Activated CD8-positive, alpha-beta T cell treated with anti-CD3 and anti-CD28 coated beads for 36 hours (primary cell): ENCODE measurements at places on chromosomes 1 and 21.

GRCh38 chr1:74195339-74195738 is 2.6 kb downstream of the LRRIQ3 start:
- DNase-seq = no peak

DNA sequence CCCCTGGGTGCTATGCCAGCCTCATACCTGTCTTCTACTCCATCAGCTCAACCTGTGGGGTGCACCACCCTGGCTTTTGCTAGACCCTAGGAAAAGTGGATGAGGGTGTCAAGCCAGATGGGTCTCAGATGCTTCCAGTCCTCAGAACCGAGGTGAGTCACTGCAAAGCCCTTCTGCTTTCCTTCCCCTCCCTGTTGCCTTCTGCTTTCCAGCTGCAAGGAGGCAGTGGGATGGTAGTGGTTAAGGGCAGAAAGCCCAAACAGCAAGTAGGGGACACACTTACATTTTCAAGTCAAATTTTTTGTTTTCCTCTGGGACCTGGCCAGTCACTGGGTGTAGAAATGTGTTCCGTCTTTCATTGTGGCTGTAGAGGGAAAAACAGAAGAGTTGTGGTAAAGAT is 60.7 kb upstream of the GOLT1A start:
- DNase-seq = no peak

GRCh38 chr1:21620496-21620895 is 48.7 kb downstream of the RAP1GAP start:
- DNase-seq = no peak

GRCh38 chr1:1210726-1211540 is 3.0 kb downstream of the TNFRSF4 start:
- DNase-seq = no peak

GRCh38 chr1:21909787-21910503 is 27.2 kb downstream of the HSPG2 start:
- DNase-seq = peak; percentile 94

GRCh38 chr1:31122741-31123140 is 57.2 kb upstream of the PUM1 start:
- no peak for DNase-seq

- no peak for DNase-seq
These were observed 157.9 kb upstream of the RAB4A start for GRCh38 chr1:229112832-229113548.

DNA sequence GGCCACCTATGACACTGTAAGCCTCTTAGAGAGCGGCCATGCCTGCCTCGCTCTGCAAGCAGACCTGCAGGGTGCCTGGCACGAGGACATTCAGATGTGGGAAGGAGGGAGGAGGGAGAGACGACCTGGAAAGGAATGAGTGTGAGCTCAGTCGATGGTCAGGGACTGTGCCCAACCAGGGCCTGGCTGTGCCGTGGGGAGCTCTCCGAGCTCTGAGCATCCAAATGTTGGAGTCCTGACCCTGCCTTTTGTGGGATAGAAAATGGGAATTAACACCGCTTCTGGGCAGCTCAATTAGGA is 7.3 kb downstream of the CSTB start:
- DNase-seq = no peak

DNA sequence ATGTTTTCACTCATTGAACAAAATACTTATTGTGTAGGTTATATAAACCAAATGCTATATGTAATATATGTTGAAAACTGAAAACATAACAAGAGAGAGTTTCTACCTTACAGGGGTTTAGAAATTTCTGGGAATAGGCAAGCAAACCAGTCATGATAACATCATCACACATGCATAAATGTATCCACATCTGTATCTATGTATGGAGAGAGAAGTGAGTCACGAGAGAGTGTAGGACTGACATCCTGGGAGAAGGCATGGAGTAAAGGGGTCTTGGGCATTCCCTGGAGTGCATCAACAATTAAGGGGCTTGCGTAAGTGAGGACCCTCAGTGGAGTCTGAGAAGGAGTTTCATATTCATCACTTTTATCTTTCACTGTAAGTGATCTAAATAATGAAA is 65.5 kb downstream of the PCNX2 start:
- no peak for DNase-seq

DNA sequence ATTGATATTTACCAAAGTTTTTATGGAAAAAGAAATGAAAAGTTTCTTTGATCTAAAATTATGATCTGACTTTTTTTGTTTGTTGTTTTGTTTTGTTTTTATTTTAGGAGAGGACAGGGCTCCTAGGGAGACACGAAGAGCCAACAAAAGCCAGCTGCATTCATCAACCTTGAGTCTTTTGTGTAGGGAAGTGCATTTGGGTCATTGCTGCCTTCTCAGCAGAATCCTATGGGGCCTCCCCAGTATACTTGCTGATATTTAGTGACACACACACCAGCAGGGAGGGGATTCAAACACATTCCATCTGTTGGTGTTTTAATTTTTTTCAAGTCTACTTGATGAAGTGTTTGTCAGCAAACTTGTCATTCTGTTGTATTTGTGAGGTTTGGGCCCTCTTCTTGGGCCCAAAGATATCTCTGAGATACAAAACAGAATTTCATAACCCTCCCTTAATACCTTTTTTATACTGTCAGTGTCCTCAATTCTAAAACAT is 203.5 kb downstream of the NTNG1 start:
- DNase-seq = no peak

DNA sequence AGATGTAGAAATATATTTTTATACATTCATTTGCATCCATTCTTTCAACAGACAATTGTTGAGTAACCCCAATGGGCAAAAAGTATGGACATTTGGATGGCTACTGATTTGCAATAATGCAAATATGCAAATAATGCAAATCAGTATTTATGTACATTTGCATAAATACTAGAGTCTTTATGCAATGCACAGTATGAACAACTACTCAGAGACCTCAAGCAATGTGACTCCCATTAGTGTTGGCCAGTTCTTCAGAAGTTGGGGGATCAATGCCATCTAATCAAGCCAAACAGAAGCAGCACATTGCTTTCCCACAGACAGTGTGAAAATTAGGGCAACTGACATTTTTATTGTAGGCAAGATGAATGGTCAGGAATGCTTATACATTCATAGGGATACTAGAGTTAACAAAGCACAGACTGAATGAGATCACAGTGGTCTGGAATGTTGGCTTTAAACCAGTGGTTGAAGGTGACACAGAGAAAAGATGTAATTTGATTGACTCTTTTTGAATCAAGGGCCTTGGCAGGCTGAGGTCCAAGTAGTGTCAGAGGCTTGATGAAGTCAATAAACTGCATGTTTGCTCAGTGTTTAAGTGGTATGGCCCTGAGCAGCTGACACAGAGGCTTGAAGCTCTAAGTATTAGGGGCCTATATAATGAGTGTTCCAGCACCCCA is 256.6 kb downstream of the CTH start:
- no peak for DNase-seq

DNA sequence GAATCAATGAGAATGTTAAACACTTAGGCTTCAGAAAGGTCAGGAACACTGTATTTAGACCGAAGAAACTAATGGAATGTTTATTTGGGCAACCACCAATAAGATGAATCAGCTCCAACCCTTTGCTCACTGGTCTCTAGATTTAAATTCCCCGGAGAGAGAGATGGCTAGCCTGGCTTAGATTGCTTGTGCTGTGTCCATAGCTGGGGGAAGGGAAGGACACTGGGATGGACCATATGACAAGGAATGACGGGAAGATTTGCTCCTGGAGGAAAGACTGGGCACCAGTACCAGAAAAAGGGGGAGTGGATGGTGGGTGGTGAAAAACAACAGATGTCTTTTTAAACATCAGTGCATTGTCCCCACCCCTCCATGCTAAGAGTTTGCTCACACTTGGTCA is 426.6 kb downstream of the DUSP10 start:
- no peak for DNase-seq

GRCh38 chr1:115976062-115976920 is at the start of gene SLC22A15:
Gene SLC22A15 (plus strand): TSS chr1:115976513. CDS start chr1:115976628, 115 bp downstream.
- DNase-seq = peak; percentile 60

DNA sequence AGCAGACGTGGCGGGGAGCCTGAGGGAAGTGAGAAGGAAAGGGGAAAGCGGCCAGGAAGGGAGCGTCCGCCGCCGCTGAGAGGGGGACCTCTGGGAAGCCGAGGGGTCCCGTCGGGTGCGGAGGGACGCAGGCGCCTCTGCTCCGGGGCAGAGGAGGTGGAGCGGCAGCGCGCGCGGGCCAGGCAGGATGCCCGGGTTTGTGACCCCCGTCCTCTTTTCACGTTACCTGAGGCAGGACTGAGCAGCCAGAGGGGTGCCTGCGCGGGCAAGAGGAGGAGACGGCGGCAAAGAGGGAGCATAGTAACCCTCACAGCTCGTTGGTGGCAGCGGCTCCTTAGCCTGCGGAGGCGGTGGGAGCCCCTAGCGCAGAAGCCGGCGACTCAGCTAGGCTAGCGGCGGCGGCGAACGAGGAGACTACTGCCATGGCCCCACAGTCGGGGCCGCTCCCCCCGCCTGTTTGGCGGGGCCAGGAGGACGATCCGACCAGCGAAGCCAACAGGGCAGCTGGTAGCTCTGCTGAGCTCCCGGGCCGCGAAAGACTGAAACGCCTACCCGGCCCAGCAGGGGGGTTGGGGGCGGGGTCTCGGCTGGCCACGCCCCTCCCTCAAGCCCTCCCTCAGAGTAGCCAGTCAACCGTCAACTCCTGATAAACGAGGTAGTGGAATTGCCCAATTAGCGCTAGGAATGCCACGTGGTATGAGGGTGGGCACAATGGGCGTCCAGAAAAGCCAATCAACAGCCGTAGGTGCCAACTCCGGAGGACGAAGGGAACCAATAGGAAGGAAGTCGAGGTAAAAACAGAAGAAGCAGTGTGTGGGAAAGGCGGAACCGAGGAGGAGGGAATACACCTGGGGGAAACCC is at the start of gene TESK2:
Gene TESK2, minus strand, starts transcription at position 538 of the 861 bp plus-strand sequence. CDS start 33,378 bp downstream, outside the sequence.
- DNase-seq = peak; percentile 98

DNA sequence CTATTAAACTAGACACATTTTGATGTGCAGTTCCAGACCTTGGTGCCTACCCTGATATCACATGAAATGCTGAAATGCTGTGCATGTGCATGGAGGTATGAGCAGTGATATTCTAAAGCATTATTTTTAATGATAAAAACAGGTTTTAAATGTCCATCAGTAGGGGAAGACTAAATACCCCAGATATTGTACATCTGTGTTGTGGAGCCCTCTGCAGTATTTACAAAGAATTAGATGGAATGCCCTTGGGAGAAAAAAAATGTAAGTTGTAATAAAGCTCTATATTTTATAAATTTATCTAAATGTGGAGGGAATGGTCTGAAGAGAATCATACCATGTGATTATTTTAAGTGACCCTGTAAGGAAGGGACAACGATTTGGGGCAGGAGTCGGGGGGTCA is 39.1 kb upstream of the IGSF5 start:
- DNase-seq = no peak

DNA sequence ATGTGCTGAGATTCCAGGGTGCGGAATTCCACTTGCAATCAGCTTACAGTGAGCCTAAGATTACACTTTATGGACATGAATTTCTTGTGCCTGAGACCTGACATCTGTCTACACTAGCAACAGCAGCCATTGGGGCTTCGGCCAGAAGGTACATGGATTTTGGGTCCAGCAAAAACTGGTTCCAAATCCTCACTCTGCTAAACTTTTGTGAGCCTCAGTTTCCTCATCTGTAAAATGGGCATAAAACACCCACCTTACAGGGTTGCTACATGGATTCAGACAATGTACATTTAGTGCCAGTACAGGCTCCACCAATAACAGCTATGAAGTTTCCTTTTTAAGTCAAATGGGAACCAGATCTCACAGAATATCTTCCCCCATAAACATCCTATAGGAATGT is 30.8 kb downstream of the RHEX start:
- DNase-seq = no peak

DNA sequence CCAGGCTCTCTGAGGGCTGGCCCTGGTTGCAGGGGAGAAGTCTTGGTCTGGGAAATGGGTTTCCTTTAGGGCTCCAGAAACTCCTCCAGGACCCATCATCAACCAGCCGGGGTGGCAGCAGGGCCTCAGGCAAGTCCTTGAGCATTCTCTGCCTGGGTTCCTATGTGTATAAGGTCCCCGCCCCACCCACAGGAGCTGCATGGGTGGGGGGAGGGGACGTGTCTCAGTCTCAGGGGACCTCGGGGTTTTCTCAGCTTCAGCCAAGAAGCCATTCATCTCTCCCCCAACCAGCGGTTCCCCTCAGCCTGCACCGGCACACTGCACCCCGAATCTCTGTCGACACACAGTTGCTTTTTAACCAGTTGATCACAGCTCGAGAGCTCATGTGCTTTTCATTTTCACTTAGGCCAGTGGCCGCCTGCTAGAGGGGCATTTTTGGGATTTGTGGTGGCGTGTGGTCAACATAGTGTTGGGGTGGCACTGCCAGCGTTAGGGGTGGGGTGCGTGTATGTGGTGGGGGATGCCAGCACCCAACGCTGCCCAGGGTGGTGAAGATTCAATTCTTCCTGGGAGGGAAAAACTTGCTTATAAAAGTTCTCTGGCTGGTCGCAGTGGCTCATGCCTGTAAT is 6.5 kb downstream of the RUNX3 start:
- peak; percentile 54 for DNase-seq

- DNase-seq = no peak
These were observed 60.3 kb downstream of the XCL2 start for GRCh38 chr1:168483539-168483938.

GRCh38 chr1:67405473-67406245 is 24.5 kb downstream of the SERBP1 start:
- no peak for DNase-seq

DNA sequence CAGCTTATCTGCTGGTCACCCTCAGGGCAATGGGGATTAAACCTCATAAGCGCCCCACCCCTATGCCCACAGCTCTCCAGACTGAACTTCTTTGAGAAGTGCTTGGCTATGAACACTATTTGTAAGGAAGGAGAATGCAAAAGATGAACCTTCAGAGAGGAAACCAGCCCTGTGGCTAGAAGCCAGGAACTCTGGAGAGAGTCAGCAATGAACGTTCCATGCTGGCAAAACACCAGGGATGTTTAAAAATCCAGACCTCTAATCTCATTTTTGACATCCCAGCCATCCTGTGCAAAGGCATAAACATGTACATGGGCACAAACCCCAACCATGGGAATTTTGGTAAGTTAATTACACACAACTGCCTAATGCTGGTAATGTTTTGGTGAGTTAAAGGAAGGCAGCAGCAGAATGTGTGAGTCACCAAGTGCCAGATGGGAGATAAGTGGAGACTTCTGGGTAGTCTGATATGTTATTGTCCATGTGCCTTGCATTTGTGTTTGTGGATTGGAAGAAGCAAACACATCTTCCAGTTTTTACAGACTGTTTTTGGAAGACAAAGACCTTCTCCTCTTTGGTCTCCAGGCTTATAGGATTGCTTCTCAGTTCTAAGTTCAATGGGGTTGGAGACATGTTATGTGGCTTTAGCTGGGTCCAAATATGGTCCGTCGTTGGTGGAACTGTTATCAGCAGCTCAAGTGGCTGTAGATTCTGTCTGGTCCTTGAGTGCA is 174.1 kb upstream of the ETV3 start:
- no peak for DNase-seq
